Stimulated activated CD4-positive, alpha-beta T cell treated with anti-CD3 and anti-CD28 coated beads, TNF-alpha, amount 100 ng/mL, for 24 hours (primary cell): ENCODE measurements at places on chromosomes 11 and 22.

GRCh38 chr11:129346916-129347315, 28.7 kb upstream of the BARX2 start:
- DNase-seq: no peak

GRCh38 chr22:35352214-35353111, 28.4 kb upstream of the HMOX1 start:
- DNase-seq: peak; percentile 18

GRCh38 chr11:19546325-19546724, 166.3 kb upstream of the NAV2 start:
- DNase-seq: no peak

- no peak for DNase-seq
These were observed 742 bp upstream of the BBOX1 start for GRCh38 chr11:27039873-27040272.

GRCh38 chr11:62489204-62489603, 57.4 kb downstream of the AHNAK start:
- DNase-seq: no peak

GRCh38 chr11:16669799-16670415, 68.5 kb upstream of the C11orf58 start:
- DNase-seq: no peak

DNA sequence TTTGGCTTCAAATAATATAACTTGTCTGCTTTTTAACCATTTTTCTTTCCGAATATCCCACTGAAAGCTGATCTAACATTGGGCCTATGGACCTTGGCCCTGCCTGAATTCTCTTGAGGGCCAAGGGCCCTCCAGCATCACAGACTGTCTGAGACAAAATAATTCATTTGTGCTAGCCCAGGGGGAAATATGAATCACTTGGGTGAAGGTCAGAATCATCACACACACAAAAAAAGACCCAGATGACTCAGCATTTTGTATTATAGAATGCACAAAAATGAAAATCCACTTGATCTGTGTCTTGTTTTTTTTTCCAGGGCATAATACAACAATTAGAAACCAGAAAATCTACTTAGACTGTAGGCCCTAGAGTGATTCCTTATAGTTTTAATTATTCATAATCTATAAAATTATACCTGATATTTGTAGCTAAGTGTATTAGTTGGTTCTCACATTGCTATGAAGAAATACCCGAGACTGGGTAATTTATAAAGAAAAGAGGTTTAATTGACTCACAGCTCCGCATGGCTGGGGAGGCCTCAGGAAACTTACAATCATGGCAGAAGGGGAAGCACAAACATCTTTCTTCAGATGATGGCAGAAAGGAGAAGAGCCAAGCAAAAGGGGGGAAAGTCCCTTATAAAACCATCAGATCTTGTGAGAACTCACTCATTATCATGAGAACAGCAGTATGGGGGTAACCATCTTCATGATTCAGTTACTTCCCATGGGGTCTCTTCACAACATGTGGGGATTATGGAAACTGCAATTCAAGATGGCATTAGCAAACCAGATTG, 15.6 kb upstream of the RDX start:
- no peak for DNase-seq

- DNase-seq: no peak
These were observed 77.0 kb upstream of the DDI1 start for GRCh38 chr11:103959279-103959942.

- no peak for DNase-seq
These were observed 61.0 kb downstream of the DHCR7 start for GRCh38 chr11:71387200-71387599.

DNA sequence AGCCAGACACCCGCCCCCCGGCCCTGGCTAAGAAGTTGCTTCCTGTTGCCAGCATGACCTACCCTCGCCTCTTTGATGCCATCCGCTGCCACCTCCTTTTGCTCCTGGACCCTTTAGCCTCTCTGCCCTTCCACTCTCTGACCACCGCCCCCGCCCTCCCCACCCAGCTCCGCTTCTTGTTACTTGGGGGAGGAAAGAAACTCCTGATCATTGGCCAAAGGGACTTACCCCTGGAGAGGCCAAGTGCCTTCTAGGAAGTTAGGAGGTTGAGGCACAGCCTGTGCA, at the start of gene PRR33:
PRR33 (minus strand) TSS at position 65 of the 285 bp plus-strand sequence. CDS start 1,311 bp downstream, outside the sequence.
- no peak for DNase-seq

DNA sequence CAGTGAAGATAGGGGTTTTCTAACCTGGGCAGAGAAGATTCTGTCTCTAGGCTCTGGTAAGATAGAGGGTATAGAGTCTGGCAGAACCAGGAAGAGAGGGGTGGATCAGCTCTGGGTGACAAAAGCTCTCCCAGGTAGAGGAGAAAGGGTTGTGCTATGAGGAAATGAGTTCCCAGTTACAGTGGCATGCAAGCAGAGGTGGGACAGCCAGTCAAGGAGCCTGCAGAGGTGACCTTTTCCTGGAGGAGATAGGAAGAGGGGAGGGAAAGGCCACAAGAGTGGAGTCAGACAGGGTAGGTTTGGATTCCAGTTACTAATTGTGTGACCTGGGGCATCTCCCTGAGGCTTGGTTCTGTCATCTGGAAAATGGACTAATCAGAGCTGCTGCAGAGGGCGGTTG, 3.4 kb upstream of the CAPN5 start:
- no peak for DNase-seq

DNA sequence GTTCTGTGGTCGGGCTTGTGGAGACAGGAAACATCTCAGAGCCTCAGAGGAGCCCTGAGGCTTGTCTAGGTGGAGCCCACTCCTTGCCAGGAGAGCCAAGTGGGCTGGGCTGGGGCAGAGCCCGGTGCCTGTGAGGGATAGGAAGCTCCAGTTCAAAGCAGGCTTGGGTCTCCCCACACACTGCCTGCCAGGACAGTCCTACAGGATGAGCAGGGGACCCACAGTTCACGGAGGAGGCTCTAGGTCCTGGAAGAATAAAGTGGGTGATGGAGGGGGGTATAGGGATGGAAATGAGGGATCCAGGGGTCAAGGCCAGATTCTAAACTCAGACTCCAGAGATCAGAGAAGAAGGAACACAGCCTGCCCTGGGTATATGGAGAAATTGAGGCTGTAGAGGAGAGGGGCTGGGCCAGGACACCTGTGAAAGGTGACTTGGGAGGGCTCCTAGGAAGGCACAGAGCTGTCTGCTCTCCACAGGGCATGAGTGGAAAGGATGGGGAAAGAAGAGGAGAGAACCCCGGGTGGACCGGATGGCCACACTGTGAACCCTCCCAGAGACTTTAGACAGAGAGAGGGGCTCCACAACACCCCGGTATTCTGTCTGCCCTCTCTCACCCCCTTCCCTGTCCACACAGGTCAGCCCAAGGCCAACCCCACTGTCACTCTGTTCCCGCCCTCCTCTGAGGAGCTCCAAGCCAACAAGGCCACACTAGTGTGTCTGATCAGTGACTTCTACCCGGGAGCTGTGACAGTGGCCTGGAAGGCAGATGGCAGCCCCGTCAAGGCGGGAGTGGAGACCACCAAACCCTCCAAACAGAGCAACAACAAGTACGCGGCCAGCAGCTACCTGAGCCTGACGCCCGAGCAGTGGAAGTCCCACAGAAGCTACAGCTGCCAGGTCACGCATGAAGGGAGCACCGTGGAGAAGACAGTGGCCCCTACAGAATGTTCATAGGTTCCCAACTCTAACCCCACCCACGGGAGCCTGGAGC, 7.4 kb downstream of the IGLL5 start:
- no peak for DNase-seq

- no peak for DNase-seq
These were observed 119.6 kb upstream of the BLID start for GRCh38 chr11:122235615-122236014.

GRCh38 chr11:114039551-114039950, 20.0 kb upstream of the ZBTB16 start:
- no peak for DNase-seq

GRCh38 chr11:134542401-134543165, 130.5 kb upstream of the B3GAT1 start:
- no peak for DNase-seq

DNA sequence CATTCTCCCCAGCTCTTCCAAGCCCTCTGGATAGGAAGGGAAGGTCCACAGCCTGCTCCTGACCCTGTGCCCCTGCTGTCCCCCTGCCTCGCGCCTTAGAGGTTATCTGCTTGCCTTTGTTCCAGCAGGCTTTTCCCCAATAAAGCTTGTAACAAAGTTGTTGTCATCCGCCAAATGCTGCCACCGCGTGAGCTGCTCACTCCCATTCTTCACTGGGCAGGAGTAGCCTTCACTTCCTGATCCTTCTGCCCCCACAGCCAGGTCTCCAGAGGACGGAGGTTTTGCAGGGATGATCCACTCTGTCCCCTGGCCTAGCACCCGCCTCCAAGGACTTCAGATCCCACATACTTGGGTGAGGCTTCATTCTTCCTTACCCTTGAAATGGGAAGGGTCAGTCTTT, 94.0 kb upstream of the RASSF10 start:
- DNase-seq: no peak

DNA sequence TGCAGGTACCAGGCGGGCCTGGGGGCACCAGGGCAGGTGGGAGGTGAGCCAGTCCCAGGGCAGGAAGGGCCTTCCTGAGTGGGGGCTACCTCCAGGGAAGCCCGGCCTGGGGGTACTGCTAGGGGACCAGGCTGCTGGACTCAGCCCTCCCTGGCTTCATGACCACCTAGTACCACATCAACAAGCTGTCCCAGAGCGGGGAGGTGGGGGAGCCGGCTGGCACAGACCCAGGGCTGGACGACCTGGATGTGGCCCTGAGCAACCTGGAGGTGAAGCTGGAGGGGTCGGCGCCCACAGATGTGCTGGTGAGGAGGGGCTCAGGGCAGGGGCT, 6.7 kb downstream of the TRPT1 start:
- DNase-seq: no peak

DNA sequence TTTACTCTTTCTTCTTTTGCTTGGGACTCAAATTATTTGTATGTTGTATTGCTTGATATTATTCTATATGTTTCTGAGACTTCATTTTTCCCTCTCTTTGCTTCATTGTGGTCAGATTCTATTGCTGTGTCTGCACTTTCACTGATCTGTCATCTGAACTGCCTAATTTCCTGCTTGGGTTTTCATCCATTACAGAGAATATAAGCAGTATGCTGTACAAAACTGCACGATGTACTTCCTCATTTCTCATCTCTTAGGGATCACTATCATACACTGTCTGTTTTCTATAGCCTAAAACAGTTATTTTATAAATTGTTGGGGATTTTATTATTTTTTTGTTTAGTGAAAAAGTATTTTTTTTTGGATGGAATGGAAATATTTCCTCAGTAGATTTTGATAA, 736.7 kb upstream of the ANO5 start:
- no peak for DNase-seq

DNA sequence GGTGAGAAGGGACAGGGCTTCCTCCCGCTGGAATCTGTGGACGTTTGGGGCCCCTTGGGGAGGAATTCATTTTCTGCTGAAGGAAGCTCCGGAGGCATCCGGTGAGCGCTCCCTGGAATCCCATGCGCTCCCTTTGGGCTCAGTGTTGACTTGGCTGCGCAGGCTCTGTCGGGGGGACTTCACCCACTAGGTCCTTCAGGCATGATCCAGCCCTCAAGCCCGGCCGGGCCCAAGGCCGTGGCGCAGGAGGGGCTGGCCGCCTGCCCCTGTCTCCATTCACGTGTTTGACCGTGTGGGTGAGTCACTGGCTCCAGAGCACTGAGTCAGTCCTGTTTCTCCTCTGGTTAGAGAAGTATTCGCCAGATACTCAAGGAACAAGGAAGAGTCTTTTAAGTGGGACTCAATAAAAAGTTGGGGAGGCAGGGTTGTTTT, 1.4 kb downstream of the CTTN start:
- no peak for DNase-seq

DNA sequence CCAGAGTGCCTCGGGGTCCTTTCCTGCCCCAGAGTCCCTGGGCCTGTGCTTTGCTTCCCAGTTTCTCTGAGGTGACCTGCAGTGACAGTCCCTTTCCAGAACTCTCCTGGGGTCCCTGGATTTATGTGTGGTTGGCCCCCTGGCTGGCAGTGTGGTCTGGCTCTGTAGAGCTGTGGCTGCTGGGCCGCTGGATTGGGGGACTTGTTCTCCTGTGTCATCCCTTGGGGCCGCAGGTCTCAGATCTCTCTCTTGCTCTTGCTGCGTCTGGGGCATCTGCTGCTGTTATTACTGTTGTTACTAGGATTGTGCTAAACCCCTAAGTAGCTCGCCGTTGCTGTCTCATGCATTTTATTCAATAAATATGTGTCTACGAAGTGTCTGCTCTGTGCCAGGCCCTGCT, 31.9 kb downstream of the FAM83F start:
- DNase-seq: no peak

DNA sequence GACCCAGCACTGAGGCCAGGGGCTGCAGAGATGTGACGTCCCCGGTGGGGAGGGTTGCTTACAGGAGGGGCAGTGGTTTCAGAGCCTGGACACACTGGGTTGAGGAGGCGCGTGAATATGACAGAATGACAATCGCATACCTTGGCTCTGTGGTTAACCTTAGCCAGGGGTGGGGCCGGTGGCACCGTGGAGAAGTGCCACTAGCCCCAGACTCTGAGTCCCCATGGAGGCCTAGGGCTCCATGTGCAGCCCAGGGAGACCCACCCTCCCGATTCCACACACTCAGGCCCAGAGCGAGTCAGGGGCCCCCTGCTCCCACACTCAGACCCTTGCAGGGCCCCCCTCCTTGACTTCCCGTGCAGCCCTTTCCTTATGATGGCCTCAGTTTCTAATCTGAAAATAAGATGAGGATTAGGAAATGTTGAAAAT, 3.6 kb upstream of the ACR start:
- DNase-seq: no peak

DNA sequence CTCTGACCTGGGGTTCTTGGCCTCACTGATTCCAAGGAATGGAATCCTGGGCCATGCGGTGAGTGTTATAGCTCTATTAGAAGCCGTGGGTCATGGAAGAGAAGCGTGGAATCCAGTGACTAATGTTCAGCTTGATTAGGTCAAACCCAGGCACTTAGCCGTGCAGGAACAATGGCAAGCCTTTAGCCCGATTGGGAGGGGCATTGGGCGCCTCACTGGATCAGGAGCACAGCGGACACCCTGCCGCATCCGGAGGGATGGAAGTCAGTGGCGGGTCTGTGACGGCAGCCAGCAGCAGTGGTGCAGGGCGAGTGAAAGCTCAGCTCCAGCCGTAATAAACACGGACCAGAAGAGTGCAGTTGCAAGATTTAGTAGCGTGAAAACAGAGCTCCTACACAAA, 20.5 kb upstream of the SLC17A6 start:
- DNase-seq: no peak

DNA sequence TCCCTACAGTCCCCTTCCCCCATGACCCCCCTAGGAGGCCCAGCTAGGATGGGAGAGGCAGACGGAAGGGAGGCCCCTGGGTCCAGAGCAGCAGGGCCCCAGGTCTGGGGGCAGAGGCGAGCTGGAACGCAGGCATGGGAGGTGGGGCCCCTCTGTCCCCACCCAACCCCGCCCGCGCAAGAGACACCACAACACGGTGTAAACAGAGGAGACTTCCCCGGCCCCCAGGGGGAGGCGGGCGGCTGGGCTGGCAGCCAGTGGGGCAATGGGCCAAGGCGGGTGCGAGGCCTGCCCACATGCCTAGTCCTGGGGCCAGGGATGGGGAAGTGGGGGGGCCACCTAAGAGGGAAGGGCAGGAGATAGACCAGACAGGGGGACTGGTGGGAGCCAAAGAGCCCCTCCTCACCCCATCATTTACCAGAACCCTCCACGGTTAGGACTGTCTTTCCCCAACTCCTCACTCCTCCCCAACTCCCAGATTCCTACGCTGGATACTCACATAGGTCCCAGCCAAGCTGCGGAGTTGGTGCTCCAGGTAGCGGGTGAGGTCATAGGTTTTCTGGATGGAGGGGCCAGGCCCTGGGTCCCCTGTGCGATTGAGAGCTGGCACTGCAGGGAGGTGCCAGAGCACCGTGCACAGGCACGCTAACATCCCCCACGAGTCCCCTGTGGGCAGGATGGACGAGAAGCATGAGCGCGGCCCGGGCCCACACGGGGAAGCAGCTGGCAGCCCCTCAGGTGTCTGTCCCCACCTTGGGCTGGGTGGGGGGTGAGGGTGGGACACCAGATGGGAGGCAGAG, 6.2 kb downstream of the CLCF1 start:
- DNase-seq: no peak
